ENCODE measurements at places on chromosomes 12 and 14.

DNA sequence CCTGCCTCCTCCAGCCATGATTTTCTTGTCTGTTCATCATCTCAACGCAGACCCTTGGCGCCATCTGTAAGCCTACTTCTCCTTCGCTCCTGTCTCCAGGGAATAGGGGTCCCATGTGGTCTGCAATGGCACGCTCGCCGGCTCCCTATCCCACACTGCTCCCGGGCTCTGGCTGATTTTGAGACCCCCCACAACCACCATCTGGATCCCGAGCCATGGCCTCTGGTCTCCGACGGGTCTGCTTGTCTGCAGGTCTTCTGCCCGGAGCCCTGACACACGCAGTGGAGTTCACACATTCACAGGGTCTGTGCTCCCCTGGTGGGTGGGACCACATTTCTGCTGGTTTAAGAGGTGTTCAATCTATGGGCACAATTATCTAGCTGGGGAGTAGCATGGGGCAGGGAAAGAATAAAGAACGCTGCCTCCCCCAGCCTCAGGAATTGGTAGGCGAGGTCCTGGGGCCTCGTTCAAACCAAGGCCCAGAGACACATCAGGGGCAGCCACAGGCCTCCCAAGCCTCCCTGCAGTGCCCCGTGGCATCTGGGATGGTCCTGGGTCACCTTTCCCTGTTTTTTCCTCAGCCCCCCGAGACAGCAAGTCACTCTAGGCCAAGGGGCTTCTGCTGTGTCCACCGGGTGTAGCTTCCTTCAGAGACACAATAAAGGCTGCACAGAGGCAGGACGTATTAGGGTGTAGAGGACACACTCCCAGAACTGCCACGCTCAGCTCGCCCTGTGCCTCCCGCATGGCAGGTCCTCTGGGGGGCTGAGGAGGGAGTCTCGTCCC lies 21.5 kb downstream of the FZD10 start:
- no peak for DNase-seq

GRCh38 chr14:54649056-54649455 lies 82.1 kb downstream of the SAMD4A start:
- no peak for DNase-seq

DNA sequence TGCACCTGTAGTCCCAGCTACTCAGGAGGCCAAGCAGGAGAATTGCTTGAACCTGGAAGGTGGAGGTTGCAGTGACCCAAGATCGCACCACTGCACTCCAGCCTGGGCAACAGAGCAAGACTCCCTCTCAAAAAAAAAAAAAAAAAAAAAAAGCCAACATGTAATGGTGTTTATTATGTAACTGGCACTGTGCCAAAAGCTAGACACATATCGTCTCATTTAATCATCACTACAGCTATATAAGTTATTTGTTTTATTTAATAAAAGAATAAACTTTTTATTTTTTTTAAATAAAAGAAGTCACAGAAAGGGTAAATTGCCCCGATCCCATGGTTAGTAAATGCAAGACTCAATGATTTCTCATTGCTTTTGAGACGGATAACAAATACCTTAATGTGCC lies 76.9 kb downstream of the PTCSC3 start:
- no peak for DNase-seq

DNA sequence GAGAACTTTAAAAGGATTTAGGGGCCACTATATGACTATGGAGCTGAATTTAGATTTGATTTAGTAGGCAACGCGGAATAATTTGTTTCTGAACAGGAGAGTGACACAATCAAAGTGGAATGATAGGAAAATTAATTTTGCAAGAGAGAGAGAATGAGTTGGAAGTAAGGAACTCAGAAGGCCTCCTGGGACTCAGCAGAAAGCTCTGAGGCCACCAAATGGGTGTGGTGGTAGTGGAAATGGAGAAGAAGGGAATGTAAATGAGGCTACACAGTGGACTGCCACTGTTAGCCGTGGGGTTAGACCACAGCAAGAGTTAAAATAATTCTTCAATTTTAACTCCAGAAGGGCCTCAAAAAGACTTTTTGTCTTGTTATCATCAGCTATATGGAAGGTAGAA lies 102.7 kb downstream of the LRRK2 start:
- DNase-seq = no peak

DNA sequence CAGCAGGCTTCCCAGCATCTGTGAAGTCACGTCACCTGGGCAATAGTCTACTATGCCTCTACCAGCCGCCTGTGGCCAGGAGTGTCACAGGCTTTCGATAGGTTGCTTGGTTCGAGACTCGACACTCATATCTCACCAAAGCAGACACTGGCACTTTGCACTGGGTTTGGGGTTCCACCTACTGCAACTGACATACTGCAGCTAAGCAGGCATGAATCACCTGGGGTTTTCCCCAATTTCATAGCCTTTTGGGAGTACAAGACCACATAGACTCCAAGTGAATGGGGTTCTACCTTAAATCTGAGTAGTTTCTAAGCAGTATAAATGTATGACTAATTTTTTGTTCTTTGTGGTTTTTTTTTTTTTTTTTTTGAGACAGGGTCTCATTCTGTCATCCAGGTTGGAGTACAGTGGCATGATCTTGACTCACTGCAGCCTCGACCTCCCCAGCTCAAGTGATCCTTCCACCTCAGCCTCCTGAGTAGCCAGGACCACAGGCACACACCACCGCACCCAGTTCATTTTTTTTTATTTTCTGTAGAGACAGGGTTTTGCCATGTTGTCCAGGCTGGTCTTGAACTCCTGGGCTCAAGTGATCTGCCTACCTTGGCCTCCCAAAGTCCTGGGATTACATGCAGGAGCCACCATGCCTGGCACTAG lies 32.1 kb downstream of the DMAC2L start:
- DNase-seq = no peak

GRCh38 chr12:79023261-79023660 lies 158.7 kb downstream of the SYT1 start:
- no peak for DNase-seq

DNA sequence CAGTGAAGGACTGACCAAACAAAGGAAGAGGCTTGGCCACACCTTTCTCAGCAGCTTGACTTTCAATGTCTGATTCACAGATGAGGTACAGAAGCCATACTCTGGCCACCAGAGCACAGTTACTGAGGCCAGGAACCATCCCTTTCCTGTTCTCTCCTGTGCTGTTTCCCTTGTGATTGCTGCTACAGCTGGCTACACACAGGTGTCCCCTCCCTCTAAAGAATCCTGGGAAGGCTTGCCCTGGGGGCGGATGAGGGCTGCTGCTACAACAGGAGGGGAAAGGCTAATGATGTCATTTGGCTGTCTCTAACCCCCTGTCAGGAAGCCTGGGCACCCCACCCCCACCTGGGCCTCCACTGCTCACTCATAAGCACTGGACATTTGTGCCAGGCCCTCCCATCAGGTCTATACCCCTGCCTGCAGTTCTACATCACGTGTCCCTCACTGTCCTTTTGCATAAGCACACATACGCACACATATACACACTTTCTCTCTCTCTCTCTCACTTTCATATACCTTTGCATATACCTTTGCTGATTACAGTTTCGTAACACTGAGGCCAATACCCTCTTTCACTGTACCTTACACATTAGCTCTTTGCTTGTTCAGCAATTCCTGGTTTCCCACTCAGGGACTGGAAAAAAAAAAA lies 41.4 kb downstream of the PRPF40B start:
- no peak for DNase-seq

DNA sequence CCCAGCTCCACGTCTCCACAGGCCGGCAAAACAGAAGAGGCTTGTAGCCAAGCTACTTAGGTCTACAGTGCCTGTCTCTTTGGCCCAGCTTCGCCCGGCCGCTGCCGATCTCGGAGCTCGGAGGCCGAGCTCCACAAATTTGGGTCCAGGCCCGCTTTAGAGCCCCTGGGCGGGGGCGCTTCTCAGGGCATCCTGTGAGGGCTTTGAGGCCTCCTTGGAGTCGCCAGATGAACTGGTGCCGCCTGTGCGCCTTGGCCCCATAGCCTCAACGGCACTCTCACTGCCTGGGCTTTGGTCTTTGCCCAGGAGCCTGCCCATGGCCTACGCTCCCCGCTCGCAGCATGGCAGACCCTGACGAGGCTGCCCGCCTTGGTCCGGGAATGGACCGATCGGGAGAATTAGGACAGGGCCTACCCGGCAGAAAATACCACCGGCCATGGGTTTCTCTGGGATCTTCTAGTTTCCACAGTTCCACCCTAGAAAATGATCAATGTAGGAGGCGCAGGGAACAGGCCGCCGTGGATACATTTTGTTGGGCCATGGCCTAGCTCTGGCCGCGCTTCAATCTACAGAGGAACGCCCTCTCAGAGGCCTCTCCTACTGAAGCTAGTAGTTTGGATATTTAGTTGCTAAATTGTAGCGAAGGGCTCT lies 953 bp upstream of the NKX2-8 start:
- no peak for DNase-seq

GRCh38 chr14:74905595-74906142 lies 17.4 kb downstream of the RPS6KL1 start:
- peak; percentile 75 for DNase-seq

GRCh38 chr12:102059343-102059742 lies 2.4 kb downstream of the WASHC3 start:
- DNase-seq = no peak

DNA sequence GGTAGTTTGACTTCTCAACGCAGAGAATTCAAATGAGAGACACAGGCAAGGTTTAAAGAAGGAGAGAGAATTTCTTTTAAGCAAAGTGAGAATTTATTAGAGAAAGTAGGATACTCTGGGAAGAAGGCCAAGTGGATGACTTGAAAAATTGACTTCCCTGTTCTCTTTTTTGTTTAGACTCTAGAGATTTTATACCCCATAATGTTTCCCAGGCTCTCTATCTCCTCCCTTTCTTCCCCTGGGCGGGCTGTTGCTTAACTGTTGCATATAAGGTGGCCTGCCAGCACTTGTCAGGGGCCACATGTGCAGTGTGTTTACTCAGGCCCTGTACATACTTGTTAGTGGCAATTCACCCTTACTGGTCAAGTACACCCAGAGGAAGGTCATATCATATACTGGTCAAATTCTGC lies 403.7 kb downstream of the SLC6A15 start:
- no peak for DNase-seq

- DNase-seq = no peak
Observed at GRCh38 chr12:132639956-132640520, 21.5 kb downstream of the P2RX2 start.

GRCh38 chr12:100567945-100568344 lies 5.5 kb upstream of the GAS2L3 start:
- DNase-seq = no peak

- no peak for DNase-seq
Observed at GRCh38 chr14:49052521-49052920, 533.7 kb downstream of the RPS29 start.

All from HEK293T (cell line).